Right renal cortex interstitium (tissue), 3 donors: ENCODE measurements at places on chromosomes 12 and 14. TPM values are rescaled to one million over a fixed set of nuclear protein-coding genes. Genes with fewer than 3 reads are reported as not detected.

CPSF6 gene
- polyA plus RNA-seq, result 104 TPM

DNA sequence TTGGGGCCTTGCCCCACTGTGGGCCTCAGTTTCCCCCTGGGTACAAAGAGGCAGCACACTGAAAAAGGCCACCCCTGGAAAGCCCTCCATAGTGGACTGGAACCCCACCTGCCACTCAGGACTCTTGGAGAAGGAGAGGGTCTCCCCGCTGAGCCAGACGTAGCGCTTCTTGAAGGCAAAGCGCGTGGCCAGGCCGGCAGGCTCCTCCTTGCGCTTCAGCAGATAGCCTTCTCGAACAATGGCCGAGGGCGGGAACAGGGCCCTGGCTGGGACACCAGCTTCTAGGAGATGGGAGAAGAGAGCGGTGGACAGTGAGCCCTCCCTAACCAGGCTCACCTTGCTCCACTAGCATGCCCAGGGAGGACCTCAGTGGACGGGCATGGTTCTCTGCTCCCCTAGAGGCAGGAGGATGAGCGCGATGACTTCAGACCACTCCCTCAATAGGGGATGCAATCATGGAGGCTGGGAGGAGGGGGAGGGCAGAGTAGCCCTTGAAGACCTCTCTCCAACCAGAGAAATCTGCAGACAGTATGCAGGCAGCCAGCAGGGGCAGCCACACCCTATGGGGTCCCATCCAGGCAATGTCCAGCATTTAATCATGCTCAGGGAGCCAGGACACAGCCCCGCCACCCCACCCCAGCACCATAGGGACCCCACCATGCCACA is 29.8 kb downstream of the RASAL1 start:
- DNase-seq, result no peak

STAC3 gene
- 2.5 TPM for polyA plus RNA-seq

ATP2B1 gene
- 100 TPM for polyA plus RNA-seq

DNA sequence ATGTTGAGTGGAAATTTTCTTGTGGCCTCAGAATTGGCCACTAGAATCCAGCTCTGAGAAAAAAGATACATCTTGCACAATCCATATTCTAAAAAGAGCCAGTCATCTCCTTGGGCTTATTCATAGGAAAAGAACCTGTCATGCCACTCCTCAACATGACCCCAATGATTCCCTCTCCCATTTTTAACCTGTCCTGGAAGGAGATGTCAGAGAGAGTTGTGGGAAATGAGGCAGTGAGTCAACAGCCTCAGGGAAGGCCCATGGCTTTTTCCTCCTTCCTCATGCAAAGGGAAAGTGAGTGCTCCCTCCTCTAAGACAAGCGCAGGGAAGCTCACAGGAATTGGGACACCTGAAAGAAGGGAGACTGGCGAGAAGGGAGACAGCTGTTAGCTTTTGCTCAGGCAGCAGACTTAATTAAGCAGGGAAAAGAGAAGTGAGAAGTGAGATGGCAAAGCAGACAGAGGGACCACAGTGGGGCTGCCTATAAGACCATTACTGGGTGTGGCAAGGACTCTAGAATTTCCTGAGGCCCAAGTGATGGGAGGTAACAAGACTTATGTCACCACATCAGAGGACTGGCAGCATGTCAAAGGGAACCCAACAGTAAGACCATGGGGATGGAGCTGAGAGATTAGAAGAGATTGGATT is 10.2 kb upstream of the DHRS7 start:
- no peak for DNase-seq

DNA sequence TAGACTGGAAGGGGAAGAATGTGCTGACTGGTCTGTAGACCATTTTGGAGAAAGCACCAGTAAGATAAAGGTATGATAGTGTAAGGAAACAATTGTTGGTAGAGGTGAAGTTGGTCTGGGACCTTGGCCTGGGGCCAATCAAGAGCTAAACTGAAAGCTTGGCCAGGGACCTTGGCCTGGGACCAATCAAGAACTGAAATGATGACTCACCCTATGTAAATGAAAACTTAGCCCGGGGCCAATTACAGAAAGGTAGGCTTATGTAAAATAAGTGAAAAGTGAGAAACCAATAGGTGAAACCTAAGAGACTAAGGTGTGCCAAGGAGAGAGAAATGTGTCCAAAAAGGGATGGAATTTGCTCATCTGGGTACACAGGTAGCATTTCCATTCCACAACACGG is 776.0 kb downstream of the C12orf50 start:
- DNase-seq, result no peak

LRTM2 gene
- polyA plus RNA-seq, result 0.42 TPM

DNA sequence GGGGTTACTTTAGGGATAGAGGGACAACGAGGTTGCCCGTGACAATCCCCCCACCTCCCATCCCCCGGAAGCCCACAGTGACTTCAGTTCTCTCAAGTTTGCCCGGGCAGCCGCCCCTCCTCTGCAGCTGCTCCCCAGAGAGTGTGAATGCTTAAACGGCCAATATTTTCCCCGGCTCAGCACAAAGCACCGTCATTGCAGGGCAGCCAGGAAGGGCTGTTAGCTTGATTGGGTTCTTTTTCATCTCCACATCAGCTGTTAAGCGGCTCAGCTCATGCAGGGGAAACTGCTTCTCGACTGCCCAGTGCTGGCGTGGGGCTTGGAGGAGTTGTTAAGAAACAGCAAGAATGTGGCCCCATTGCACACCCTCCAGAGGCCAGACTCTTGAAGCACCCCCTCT is 120.5 kb upstream of the NCOR2 start:
- no peak for DNase-seq

DNA sequence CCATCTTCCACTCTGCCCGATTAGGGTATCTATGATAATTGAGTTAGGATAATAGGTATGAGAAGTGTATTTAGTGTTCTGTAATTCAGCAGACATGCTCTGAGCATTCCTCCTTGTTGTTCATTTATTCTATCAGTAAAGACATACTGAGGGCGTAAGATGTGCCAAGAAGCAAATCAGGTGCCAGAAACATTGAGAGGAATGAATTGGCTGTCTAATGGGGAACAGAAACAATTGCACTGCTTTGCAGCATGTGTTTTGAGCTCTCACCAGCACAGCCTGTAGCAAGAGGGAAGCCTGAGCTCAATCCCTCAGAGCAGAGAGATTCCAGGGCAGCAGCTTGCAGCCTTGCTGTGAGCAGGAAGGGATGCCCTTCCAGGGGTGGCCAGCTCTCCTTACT is 589.3 kb downstream of the BCL11B start:
- DNase-seq, result no peak
